ENCODE measurements at places on chromosomes 16 and 17. TPM values are rescaled to one million over a fixed set of nuclear protein-coding genes. Genes with fewer than 3 reads are reported as not detected.

- no peak for DNase-seq
Observed at GRCh38 chr17:1707107-1707506, 3.1 kb downstream of the TLCD2 start.

GRCh38 chr16:56252835-56253234 is 61.5 kb downstream of the GNAO1 start:
- DNase-seq: no peak

GRCh38 chr17:20032636-20033035 is 23.5 kb downstream of the SPECC1 start:
- DNase-seq: no peak

Gene GPRC5C
- total RNA-seq: 80.8 TPM

All from endodermal cell (in vitro differentiated cells).